Stimulated activated CD8-positive, alpha-beta memory T cell treated with anti-CD3 and anti-CD28 coated beads, Interleukin-4, amount 100 ng/mL, for 4 hours (primary cell): ENCODE measurements at places on chromosomes 3 and 15.
A peak's percentile ranks its signal among the peaks of the same experiment; 100 is the strongest.

- DNase-seq: no peak
Measured at GRCh38 chr3:181302960-181303359, 313.4 kb upstream of the DNAJC19 start.

- DNase-seq: peak; percentile 26
Measured at GRCh38 chr15:91271565-91272153, 171.6 kb downstream of the SV2B start.

GRCh38 chr3:2898591-2899353, 211.4 kb downstream of the IL5RA start:
- no peak for DNase-seq

- DNase-seq: no peak
Measured at GRCh38 chr3:107524326-107524840, 1.6 kb downstream of the BBX start.

- peak; percentile 43 for DNase-seq
Measured at GRCh38 chr3:196537319-196537984, 22.3 kb upstream of the SMCO1 start.
